ENCODE measurements at places on chromosomes 7 and 10.
A peak's percentile ranks its signal among the peaks of the same experiment; 100 is the strongest.

- DNase-seq: no peak
Measured at GRCh38 chr7:101902680-101903514, 85.5 kb downstream of the CUX1 start.

- DNase-seq: no peak
Measured at GRCh38 chr10:34580214-34580613, 234.9 kb downstream of the PARD3 start.

DNA sequence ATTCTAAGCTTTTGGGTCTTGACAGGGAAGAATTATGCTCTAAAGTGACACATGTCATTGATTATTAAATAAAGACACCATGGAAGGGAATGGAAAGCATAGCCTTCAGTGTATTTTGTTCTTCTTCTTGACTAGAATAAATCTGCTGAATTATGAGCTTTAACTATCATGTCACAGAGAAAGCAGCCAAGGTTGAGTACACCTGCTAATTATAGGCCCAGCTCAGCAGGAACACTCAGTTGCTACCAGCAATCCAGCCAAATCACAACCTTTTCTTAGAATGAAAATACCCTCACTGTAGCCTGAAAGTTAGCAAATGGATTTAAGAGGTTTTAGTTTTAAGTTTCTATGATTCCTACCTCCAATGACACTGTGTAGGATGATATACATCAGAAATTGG lies 225.3 kb upstream of the RHOBTB1 start:
- DNase-seq: no peak

GRCh38 chr10:102643336-102644065 lies 778 bp upstream of the TRIM8 start:
- peak; percentile 70 for DNase-seq

GRCh38 chr10:20954519-20954918 lies 57.4 kb upstream of the NEBL start:
- DNase-seq: no peak

Measured in AG08396 (cell line).